CD4-positive, alpha-beta memory T cell (primary cell): ENCODE measurements at places on chromosomes 2 and 18. TPM values are rescaled to one million over a fixed set of nuclear protein-coding genes. Genes with fewer than 3 reads are reported as not detected.

DNA sequence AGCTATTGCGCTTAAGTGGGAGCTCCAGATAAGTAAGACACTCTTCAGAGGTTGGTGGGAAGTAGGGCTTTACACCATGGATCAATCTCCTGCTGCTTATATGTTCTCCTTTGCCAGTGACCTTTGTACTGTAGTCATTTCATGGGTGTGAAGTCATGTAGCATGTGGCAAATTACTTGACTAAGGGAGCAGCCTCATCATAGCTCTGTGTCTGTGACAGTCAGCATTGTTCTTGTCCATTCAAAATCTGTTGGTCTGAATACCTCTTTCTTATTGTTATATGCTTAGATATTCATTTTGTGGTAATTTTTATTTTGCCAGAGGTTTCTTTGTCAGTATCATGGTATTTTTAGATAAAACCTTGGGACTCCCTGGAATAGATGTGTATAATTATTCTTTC, 18.2 kb downstream of the SLC4A1AP start:
- peaks cover 30% of the 10 kb centered on the region for H3K36me3 ChIP-seq
- H3K4me1 ChIP-seq, result peaks cover 26% of the 10 kb centered on the region
- H3K27ac ChIP-seq, result no peak overlapping the region

DNA sequence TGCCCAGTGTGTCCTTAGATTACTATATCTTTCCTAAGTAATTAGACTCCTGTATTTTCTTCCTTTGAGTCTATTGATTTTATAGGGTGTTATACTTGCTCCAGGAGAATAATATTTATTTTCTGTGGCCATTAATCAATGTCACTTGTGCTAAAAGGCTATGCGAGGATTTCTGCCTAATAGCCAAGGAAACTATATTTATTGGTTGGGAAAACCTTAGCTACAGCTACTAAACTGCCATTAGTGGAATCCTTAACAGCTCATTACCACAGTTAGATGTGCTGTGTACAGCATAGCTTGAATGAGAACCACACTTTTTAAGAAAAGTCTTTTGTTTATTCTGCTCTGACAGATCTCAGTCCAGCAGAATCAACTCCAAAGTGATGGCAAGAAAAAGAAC, 537.3 kb downstream of the ERBB4 start:
- H3K27ac ChIP-seq, result no peak overlapping the region
- DNase-seq, result no peak
- no peak overlapping the region for H3K4me3 ChIP-seq

GRCh38 chr2:72835403-72835802, 9.6 kb upstream of the EXOC6B start:
- no peak for DNase-seq
- H3K27ac ChIP-seq, result no peak overlapping the region
- no peaks in the 10 kb centered on the region for H3K4me1 ChIP-seq
- H3K4me3 ChIP-seq, result no peak overlapping the region
- no peaks in the 10 kb centered on the region for H3K27me3 ChIP-seq

DNA sequence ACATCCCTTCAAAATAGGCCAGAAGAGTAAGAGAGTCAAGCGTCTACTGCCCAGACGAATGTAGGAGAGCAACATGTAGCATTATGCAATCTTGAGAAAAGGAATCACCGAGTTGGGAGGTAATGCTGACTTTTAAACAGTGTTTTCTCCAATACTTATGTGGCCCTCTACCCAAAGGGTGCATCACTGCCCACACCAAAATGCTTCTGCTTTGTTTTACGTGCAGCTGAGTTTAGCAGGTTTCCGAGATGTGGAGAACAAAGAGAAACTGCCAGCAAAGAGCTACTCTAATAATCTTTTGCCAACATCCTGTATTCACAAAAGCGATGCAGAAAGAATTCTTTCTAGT, 63.4 kb upstream of the ZEB2 start:
- no peak overlapping the region for H3K27ac ChIP-seq
- no peaks in the 10 kb centered on the region for H3K27me3 ChIP-seq
- peaks cover 8% of the 10 kb centered on the region for H3K4me1 ChIP-seq
- H3K36me3 ChIP-seq, result no peaks in the 10 kb centered on the region

DNA sequence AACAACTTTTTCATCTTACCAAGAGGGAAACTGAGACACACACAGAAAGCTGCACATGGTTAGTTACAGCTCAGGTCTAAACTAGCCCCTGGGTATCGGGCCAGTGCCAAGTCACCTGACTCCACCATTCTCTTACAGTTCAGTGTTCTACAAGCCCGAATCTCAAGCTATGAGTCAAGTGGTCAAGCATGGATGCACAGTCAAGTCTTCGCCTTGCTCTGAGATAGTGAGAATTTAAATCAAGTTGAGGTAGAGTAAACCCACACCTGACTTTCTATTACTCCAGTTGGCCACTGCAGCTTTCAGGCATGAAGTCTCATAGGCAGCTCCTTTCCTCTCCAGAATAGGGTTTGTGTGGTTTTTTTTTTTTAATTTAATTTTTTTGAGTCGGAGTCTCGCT, 34.5 kb upstream of the ARL5A start:
- H3K36me3 ChIP-seq, result no peaks in the 10 kb centered on the region
- H3K27ac ChIP-seq, result no peak overlapping the region
- DNase-seq, result no peak
- no peaks in the 10 kb centered on the region for H3K4me1 ChIP-seq
- H3K27me3 ChIP-seq, result no peaks in the 10 kb centered on the region

- H3K4me3 ChIP-seq, result no peak overlapping the region
- H3K36me3 ChIP-seq, result no peaks in the 10 kb centered on the region
- H3K27me3 ChIP-seq, result no peaks in the 10 kb centered on the region
- no peak overlapping the region for H3K27ac ChIP-seq
Observed at GRCh38 chr2:160247296-160248035, 47.4 kb upstream of the ITGB6 start.

- DNase-seq, result no peak
- no peaks in the 10 kb centered on the region for H3K36me3 ChIP-seq
- H3K4me3 ChIP-seq, result no peak overlapping the region
- no peaks in the 10 kb centered on the region for H3K4me1 ChIP-seq
- H3K27ac ChIP-seq, result no peak overlapping the region
Observed at GRCh38 chr2:226716126-226716525, 83.5 kb downstream of the IRS1 start.

The GLI2 gene
- total RNA-seq, result not detected

The UPP2 gene
- total RNA-seq, result not detected

The IL1B gene
- total RNA-seq, result 1.3 TPM

The UGT1A4 gene
- total RNA-seq, result not detected

The C2orf15 gene
- total RNA-seq, result 3.2 TPM

The CREB1 gene
- 128 TPM for total RNA-seq
